ENCODE measurements at places on chromosomes 16 and 17. TPM values are rescaled to one million over a fixed set of nuclear protein-coding genes. Genes with fewer than 3 reads are reported as not detected.
A peak's percentile ranks its signal among the peaks of the same experiment; 100 is the strongest.

DNA sequence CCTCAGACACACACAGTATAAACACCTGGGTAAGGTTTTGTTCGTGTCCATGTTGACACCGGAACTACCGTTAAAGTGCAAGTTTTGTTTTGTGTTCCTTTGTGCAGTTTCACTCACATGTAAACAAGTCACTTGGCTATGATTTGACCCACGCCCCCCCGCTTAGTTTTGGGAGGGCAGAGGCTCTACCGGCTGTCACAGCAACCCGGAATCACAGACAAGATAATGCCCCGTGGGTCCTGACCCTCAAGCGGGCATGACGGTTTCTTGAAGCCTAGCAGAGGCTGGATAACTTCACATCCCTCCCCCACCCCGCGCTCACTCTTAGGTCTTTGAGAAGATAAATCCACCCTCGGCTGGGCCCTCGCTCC lies 1.7 kb downstream of the RASD1 start:
- H3K27ac ChIP-seq, result no peak overlapping the region
- H3K4me3 ChIP-seq, result peak overlapping the region; percentile 70
- no peaks in the 10 kb centered on the region for H3K36me3 ChIP-seq
- peaks cover 21% of the 10 kb centered on the region for H3K4me1 ChIP-seq
- DNase-seq, result no peak

DNA sequence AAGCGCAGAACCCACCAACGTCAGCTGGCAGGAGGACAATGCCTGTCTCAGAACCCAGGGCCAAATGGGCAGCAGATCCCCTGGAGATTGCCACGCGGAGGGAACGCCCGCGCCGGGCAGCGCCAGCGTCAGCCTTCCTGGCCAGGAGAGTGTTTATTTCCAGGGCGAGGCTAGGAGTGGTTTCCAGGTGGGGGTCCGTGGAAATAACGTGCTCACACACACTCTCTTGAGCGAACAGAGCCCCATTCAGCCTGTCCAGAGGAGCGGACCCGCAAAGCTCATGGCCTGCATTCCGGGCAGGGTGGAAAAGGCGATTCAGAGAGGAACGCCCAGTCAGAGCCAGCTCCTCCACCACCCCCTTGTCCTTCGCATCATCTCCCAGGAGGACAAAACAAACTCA lies 40.3 kb downstream of the SDK2 start:
- no peaks in the 10 kb centered on the region for H3K36me3 ChIP-seq
- H3K4me3 ChIP-seq, result no peak overlapping the region
- H3K27ac ChIP-seq, result no peak overlapping the region
- no peaks in the 10 kb centered on the region for H3K27me3 ChIP-seq

DNA sequence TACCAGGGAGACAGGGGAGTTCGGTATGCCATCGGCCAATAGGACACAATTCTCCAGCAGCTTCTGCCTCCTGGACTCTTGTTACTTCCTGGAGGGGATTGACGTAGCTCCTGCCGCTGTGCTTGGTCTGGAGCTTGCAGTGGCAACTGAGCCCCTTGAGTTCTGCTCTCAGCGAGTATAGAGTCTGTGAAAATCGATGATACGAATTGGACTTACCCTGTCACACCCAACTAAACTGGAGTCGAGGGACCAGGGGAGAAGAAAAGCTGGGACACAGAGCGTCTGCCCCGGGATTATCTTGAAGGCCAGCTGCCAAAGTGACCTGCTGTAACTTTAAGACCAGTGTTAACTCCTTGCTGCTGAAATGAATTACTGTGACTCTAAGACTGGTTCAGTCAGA lies 22.2 kb downstream of the SEC14L1 start:
- no peak for DNase-seq
- peaks cover 44% of the 10 kb centered on the region for H3K4me1 ChIP-seq
- no peaks in the 10 kb centered on the region for H3K27me3 ChIP-seq
- peak overlapping the region; percentile 51 for H3K27ac ChIP-seq
- no peak overlapping the region for H3K4me3 ChIP-seq

- no peaks in the 10 kb centered on the region for H3K4me1 ChIP-seq
- H3K27ac ChIP-seq, result no peak overlapping the region
- no peaks in the 10 kb centered on the region for H3K36me3 ChIP-seq
- H3K27me3 ChIP-seq, result no peaks in the 10 kb centered on the region
- no peak overlapping the region for H3K4me3 ChIP-seq
Measured at GRCh38 chr16:62829607-62830006, 793.4 kb upstream of the CDH8 start.

GRCh38 chr17:48542114-48542656 lies 2.7 kb downstream of the HOXB2 start:
- DNase-seq, result no peak
- no peak overlapping the region for H3K4me3 ChIP-seq
- peak overlapping the region; percentile 96 for H3K27ac ChIP-seq
- H3K27me3 ChIP-seq, result peaks cover 79% of the 10 kb centered on the region
- no peaks in the 10 kb centered on the region for H3K36me3 ChIP-seq

DNA sequence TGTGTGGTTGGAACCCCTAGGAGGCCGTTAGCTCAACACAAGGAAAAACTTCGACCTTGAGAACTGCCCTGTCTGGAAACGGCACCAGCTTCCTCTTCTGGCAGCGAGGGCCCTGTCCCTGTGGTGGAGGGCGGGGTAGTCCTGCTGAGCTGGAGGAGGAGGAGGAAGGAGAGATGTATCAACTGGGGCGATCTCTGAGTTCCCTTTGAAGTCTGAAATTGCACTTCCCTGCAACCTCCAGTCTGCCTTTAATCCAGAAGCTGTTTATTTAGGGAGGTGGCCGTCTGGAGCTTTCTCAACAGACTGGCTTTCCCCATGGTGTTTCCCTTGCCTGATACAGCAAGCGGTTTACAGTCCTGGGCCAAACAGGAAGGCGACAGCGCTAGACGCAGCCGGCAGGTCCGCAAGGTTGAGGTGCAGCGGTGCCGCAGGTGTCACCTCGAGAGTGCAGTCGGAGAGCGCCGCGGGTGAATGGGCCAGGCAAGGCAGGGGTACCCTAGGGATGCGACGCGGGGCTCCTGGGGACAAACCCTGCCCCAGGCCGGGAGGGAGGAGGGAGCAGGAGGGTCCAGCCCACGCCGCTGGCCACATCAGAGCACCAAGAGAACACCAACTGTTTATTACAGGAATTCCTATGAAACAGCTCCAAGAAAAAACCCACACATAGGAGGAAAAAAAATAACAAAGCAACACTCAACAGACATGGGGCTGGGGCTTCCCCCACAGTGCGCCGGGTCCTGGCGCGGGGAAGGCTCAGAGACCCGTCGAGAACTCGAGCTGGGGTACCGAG lies 11.4 kb upstream of the MRPS23 start:
- DNase-seq, result peak; percentile 69
- H3K27ac ChIP-seq, result peak overlapping the region; percentile 26
- no peaks in the 10 kb centered on the region for H3K27me3 ChIP-seq
- H3K36me3 ChIP-seq, result no peaks in the 10 kb centered on the region
- H3K4me1 ChIP-seq, result peaks cover 21% of the 10 kb centered on the region

DNA sequence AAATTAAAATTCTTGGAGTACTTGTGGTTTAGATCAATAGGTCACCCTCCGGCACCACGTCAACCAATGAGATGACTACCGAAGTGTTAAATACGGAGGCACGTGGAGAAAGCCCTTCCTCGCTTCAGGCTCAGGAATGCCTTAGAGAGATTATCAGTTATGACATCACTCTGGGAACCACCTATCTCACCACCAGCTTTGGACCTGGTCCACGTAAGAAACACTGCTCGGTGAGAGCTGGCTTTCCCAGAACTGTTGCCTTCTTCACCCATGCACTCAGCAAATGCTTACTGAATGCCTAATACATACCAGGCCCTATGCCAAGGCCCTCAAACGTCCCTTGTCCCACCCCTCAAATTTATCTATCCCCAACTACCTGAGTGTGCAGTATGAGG lies 71.3 kb downstream of the SMG6 start:
- no peak for DNase-seq
- peak overlapping the region; percentile 37 for H3K27ac ChIP-seq
- H3K4me3 ChIP-seq, result no peak overlapping the region
- no peaks in the 10 kb centered on the region for H3K27me3 ChIP-seq
- peaks cover 11% of the 10 kb centered on the region for H3K4me1 ChIP-seq

GRCh38 chr17:74954665-74955421 lies 17.7 kb downstream of the HID1 start:
- no peak overlapping the region for H3K4me3 ChIP-seq
- H3K27ac ChIP-seq, result no peak overlapping the region
- H3K4me1 ChIP-seq, result peaks cover 11% of the 10 kb centered on the region

DNA sequence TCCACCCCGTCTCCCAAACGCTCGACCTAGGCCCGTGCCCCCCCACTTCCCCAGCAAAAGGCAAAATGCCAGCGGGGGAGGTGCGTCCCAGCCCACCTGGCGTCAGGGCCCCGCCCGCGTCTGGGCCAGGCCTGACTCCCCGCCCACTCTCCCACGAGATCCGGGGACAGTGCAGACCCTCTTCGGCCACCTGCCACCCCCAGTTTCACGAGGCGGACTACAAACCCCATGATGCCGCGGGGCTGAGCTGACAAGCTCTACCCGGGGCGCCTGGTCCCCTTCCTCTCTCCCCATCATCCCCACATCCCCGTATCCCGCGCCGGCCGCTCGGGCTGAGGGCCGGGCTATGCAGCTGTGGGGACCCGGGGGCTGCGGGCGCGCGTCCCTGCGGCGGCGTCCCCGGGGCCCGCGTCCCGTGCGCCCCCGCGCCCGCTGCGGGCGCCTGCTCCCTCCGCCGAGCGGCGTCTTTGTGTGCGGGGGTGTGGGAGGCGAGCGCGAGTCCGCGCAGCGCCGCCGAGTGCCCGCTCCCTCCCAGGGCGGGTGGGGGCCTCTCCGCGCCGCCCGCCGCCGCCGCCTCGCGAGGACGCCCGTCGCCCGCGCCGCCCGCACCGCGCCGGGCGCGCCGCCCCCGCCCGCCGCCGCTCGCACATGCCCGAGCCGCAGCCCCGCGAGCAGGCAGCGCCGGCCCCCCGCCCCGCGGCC lies at the start of gene ANKRD13B:
Gene ANKRD13B (plus strand): TSS at position 283 of the 702 bp plus-strand sequence. CDS start 490 bp downstream, outside the sequence.
- DNase-seq, result peak; percentile 45
- peak within 1 kb of the TSS; percentile 68 for H3K27ac ChIP-seq
- H3K27me3 ChIP-seq, result no peaks in the 10 kb centered on the region
- peaks cover 46% of the 10 kb centered on the region for H3K4me1 ChIP-seq
- peak within 1 kb of the TSS; percentile 83 for H3K4me3 ChIP-seq

DNA sequence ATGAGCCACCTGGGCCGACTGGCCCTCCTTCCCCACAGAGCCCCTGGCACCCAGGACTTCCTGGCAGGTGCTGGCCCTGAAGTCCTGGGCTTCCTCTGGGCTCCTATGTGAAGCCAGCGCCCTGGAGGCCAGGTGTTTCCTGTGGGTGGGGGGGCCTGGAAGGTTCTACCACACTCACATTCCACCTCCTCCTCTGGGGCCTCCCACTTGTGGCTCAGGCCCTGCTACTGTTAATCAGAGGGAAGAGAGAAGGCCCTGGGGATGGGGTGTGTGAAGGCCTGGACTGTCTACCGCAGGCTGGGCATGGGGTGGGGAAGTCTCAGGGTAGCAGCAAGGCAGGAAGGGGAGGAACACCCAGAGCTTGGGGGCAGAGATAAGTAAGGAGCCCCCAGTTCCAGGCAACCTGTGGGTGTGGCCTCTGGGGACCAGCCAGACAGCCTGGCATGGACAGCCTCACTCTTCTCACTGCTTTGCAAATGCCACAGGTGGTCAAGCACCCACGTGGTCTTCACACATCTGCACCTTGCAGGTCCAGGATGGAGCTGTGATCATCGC lies 111.9 kb upstream of the TNRC6C start:
- no peaks in the 10 kb centered on the region for H3K4me1 ChIP-seq
- H3K4me3 ChIP-seq, result no peak overlapping the region
- DNase-seq, result no peak
- no peaks in the 10 kb centered on the region for H3K27me3 ChIP-seq
- no peaks in the 10 kb centered on the region for H3K36me3 ChIP-seq

GRCh38 chr16:55488306-55488705 lies 9.3 kb downstream of the MMP2 start:
- no peaks in the 10 kb centered on the region for H3K27me3 ChIP-seq
- DNase-seq, result no peak
- no peaks in the 10 kb centered on the region for H3K36me3 ChIP-seq
- no peak overlapping the region for H3K27ac ChIP-seq

- no peak overlapping the region for H3K27ac ChIP-seq
- no peak overlapping the region for H3K4me3 ChIP-seq
- H3K27me3 ChIP-seq, result no peaks in the 10 kb centered on the region
- H3K36me3 ChIP-seq, result no peaks in the 10 kb centered on the region
- no peak for DNase-seq
Measured at GRCh38 chr17:76270127-76270592, 5.0 kb downstream of the UBALD2 start.

DNA sequence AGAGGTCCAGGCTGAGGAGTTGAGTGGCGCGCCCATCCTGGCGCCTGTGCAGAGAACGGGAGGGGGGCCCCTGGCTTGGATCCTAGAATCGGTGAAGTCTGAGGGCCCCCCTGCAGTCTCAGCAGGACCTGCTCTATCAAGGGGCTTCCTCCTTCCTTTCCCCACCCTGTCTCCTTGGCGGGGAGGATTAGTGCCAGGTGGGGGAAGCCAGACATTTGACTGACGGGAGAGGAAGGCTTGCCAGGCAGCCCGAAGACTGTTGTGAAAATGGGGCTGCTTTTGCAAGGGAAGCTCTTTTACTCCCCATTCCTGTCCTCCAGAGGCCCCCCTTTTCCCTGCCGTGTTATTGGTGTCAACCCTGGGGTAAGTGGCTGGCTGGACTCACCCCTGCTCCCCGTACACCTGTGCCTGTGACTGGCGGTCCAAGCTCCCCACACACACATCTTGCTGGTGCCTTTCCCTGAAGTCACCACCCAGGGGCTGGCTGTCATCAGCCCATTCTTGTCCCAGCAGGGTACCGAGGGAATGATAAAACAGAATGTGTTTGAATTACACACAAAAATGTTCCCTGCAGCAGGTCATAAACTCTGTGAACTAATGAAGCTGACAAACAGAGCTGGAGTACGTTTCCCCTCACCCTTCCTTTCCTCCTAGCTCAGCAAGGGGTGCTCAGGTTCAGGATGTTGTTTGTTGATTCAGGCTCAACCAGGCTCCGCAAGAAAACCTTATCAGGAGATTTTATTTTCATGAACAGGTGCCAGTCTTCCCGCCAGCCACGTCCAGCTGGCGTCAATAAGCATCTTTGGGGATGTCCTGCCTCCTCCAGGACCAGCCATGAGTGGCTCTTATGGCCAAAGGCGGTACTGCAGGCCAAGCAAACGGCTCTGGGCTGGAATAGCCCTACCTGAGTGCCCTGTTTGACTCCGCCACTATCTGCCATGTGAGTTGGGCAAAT lies 4.4 kb upstream of the ARMC7 start:
- no peak overlapping the region for H3K27ac ChIP-seq
- H3K4me1 ChIP-seq, result peaks cover 7% of the 10 kb centered on the region
- no peak overlapping the region for H3K4me3 ChIP-seq
- no peaks in the 10 kb centered on the region for H3K27me3 ChIP-seq

DNA sequence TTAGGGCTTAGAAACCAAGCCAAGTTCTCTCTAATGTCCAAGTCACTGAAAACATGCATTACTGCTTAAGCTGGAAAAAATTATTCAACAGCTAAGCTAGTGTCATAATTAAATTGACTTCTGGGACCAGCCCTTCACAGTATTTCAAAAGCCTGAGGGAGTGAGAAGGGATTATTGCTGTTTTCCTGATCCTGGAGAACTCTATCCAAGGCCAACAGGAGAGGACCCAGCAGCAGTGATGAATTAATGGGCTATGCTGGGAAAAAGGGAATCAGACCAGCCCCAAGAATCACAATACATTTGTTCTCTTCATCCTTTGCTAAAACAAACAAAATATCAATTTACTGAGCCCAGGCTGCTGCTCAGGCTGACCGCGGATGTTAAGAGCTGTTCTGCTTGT lies 34.5 kb upstream of the CLEC3A start:
- H3K36me3 ChIP-seq, result no peaks in the 10 kb centered on the region
- H3K27me3 ChIP-seq, result no peaks in the 10 kb centered on the region
- no peak overlapping the region for H3K4me3 ChIP-seq

The MYL11 gene
- 4.0 TPM for total RNA-seq

The ARMC7 gene
- 3.5 TPM for total RNA-seq

The NETO2 gene
- 15.2 TPM for total RNA-seq

The NHLRC4 gene
- total RNA-seq, result 1.2 TPM

The KIAA0513 gene
- total RNA-seq, result 6.9 TPM

The PIGL gene
- total RNA-seq, result 35.9 TPM

Data from hepatocyte (in vitro differentiated cells).